ENCODE measurements at places on chromosomes 4 and X.

DNA sequence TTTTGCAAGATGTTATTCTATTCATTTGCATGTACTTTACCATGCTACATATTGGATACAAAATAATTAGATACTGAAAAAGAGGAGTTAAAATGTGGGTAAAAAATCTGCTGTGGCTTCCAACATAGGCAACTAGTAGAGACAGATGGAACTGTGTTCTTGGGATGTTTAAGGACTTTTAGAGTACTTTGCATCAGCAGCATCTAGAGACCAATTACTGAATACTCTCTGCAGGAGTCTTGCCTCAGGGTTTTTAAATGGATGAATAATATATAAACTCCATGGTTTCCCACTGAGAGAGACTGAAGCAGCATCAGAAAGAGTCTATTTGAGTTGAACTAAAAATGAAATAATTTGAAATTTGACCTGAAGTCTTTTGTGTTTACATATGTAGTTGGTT, 676.7 kb downstream of the GALNTL6 start:
- no peak for DNase-seq

- no peak for DNase-seq
Measured at GRCh38 chr4:7740866-7741525, 198.7 kb downstream of the AFAP1 start.

GRCh38 chr4:74278490-74278889, 29.8 kb upstream of the EPGN start:
- DNase-seq = no peak

DNA sequence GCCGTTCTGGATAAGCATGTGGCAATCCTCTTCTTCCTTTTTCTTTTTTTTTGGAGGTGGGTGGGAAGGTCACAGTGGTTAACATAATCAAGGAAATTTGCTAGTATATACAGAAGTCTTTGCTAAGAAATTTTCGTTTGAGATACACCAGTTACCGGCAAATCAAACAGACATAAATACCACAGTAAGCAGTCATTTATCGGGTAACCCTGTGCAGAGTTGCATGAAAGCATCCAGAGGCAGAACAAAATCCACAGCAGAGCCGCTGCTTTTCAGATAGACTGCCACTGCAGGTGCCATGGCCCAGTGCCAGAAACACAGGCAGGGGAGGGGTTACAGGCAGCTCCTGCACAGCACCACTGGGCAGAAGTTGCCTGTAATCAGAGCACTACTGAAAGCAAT, 179.1 kb upstream of the MAB21L2 start:
- DNase-seq = no peak

DNA sequence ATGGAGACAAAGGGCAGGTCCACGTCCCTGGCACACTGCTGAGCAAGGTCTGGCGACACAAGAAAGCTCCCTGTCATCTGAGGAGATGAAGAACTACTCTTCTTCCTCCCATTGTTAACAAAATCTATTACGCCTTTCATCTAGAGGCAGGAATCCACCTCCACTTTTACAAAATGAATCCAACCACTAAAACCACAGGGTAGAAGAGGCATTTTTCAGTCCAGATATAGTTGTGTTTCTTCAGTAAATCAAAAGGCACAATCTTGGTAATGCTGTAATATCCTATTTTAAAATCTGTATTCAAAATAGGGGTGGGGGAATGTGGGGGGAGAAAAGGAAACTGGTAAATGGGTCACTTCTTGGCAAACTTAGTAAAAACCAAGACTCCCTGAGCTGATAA, 101.4 kb downstream of the CDS1 start:
- DNase-seq = no peak
